ENCODE measurements at places on chromosomes 16 and 17.
A peak's percentile ranks its signal among the peaks of the same experiment; 100 is the strongest.

- no peak for DNase-seq
These were observed 10.2 kb upstream of the MRC2 start for GRCh38 chr17:62616993-62617893.

GRCh38 chr17:35051183-35051578 lies 12.3 kb downstream of the RFFL start:
- no peak for DNase-seq

DNA sequence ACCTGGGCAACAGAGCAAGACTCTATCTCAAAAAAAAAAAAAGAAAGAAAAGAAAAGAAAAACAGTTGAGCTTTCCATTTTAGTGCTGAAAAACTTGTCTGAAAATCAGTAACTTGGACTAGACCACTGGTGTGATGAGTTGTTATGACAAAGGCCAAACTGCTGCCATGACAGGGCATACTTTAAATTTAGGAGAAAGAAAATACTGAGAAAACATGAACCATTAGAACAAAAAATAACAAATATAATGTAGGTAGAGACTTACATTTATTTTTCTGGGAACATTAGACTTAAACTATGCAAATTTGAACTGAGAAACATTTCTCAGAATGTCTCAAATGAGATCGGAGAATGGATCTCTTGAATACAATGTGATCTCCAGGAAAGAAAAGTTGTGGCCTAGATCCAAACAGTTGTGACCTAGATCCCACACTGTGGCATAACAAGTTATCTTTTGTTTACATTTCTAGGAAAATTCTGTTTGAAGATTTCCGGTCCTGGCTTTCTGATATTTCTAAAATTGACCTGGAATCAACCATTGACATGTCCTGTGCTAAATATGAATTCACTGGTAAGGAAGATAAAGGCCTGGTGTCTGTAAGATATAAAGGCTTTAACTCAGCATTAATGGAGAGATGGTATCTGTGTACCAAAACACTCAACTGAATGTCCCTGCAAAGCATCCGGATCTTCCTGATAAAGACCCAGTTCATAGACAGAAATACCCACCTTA lies 10.9 kb downstream of the OGFOD1 start:
- DNase-seq: no peak

GRCh38 chr16:27181019-27181790 lies 22.1 kb upstream of the KDM8 start:
- no peak for DNase-seq

- DNase-seq: peak; percentile 78
These were observed 65.2 kb downstream of the ARSG start for GRCh38 chr17:68356520-68356919.

- DNase-seq: no peak
These were observed 77.2 kb downstream of the FTO start for GRCh38 chr16:53781023-53781605.

GRCh38 chr16:67011274-67011673 lies 17.7 kb upstream of the CBFB start:
- no peak for DNase-seq

GRCh38 chr16:30778549-30779244 lies 8.3 kb downstream of the ZNF629 start:
- DNase-seq: no peak

DNA sequence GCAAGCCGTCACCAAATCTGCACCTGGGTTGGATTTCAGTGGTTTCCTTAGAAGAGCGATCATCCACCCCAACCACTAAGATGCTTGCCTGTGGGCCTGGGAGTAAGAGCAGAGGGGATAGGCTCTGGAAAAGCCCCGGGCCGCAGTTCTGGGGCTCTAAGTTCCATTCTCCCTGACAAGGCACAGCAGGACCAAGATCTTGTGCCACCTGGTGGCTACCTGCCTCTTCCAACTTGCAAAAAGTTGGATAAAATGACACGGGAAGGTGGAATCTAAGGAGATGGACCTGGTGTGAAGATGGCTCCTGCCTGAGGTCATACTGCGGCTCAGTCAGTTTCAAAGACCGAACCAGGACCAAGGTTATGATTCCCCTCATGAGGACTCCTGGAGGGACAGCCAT lies 42.3 kb downstream of the ABCC12 start:
- no peak for DNase-seq

GRCh38 chr16:52002026-52002425 lies 544.9 kb downstream of the TOX3 start:
- no peak for DNase-seq

DNA sequence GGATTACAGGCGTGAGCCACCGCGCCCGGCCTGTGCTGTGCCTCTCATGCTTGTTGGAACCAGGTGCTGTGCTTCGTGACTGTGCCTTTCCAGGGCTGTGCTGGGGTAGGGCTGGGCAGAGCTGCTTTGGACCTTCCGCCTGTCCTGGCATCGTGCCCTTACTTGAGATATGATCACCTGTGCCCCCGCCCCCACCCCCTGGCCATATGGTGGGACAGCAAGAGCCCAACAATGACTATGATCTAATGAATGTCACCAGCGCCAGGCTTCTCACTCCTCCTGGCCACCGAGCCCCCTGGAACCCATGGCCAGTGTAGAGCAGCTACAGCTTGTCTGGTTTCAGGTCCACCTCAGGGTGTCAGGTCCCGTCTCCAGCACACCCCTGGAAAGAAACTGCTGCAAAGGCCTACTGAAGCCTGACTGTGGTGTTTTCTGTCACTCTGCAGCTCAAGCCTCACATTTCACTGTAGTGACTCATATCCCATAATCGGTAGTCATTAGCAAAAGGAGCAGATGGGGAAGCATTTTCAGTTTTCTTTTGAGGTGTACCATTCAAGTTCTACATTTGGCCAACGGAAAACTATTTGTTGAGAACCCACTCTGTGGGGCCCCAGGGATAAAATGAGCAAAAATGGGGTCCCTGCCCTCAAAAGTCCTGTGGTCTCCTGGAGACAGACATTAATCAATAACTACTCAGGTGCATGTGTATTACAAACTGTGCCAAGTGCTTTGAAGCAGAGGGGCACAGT lies 22.1 kb downstream of the FCSK start:
- DNase-seq: peak; percentile 75

DNA sequence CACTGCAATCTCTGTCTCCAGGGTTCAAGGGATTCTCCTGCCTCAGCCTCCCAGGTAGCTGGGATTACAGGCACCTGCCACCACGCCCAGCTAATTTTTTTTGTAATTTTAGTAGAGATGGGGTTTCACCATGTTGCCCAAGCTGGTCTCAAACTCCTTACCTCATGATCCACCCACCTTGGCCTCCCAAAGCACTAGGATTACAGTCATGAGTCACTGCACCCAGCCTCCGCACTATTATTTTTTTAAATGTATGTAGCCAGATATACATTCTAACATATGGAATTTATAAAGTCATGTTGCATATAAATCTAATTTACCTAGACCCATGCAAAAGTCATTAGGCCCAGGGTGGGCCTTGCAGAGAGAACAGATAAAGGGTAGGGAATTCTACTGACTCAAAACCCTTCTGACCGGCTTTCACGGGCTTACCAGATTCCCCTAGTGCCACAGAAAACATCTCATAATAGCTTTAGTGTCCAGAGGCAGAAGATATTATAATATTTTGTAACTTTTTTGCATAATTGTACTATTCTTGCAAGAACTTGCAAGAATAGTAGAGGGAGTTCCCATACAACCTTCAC lies 20.5 kb upstream of the HELZ start:
- DNase-seq: no peak

DNA sequence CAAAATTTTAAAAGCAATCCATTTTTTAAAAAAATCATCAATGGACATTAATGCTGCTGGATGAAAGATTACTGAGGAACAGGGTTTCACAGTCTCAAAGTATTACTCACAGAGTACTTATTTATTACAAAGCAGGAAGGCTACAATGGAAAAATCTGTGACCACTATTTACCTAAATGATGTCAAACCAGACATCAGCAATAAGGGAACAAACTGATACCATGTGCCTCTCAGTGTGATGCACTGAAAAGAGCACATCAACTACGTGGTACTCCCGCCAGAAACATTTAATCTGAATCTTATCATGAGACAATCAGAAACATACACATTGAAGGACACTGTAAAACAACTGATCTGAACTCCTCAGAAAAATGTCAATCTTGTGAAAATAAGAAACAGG lies 124.2 kb downstream of the PARN start:
- no peak for DNase-seq

DNA sequence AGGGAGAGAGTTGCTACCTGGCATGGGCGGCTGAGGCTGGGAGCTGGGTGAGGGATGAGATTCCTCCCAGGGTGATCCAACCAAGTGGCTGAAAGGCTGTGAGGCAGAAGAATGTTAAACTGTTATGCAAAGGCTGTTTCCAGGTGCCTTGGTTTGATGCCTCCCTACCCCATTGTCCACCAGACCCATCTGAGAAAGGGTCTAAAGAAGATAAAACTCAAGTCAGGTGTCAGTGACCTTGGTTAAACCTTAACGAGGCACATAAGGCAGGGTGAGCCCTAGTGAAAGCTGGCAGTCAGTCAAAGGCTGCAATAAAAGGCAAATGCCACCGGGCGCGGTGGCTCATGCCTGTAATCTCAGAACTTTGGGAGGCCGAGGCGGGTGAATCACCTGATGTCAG lies 23.8 kb downstream of the LDHD start:
- no peak for DNase-seq

- no peak for DNase-seq
These were observed 150.0 kb downstream of the NPIPB11 start for GRCh38 chr16:29256501-29256981.

DNA sequence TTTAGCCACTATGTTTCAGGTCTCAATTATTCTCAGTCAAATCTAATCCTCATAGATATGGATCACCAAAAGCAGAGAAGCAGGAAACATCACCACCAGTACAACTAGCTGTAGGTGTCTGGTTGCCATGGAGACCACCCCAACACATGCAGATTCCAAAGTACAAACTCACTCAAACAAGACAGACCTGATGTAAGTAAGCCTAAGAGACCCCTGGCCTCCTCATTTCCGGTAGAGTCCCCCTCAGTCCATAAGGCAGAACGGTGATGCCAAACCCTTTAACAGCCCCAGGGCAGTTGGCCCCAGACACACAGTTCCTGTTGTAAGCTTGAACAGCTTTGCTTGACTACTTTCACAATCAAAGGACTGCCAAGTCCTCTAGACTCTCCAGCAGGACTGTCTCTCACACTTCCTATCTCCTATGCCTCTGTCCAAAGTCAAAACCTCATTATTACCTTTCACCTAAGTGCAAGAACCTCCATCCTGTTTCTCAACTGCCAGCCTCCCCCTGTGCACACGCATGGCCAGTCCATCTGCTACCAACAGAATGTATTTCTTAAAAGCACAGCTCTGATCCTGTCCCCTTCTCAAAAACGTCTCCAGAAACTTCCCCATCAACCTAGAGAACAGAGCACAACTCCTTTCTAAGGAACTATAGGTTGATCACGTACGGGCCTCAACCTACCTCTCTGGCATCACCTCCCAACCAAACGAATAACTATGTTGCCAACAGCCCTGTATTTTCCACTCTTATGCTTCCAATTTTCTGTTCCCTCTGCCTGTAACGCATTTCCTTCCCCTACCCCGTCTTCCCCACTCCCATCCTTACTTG lies 23.9 kb downstream of the SLC39A11 start:
- no peak for DNase-seq

DNA sequence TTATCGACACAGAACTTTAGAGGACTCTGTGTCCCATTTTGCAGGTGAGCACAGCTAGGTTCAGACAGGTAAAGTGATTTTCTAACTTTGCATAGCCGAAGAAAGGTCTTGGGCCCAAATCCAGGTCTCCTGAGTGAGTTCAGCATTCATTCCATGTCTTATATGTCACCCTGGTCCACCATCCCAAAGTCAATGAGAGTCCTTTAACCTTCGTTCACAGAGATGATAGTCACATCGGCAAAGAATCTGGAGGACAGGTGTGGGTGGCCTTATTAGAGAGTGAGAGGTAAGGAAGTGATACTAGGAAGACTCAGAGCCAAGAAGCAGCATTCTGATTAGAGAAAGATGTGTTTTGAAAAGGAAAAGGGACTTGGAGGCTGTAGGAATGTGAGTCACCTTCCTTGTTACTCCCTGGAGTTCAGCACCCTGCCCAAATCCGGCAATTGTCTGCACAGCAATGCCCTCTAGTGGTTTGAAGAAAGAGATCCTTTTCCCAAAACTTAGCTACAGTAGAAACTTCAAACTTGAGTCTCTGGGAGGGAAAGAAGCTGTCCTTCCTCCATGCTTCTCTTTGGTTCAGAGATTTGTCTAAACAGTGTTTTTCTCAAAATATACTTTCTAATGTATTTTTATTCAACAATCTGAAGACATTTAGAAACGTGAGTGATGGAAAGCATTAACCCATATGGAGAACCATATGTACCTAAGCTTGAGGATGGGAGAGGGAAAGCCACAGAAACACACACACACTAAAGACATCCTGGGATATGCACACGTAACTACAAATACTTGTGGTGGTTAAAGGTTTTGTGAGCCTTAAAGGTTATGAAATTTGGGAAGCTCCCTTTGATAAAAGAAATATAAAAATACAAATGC lies 96.4 kb upstream of the SHISA6 start:
- no peak for DNase-seq

GRCh38 chr16:57736419-57737351 lies 1.1 kb downstream of the KATNB1 start:
- DNase-seq: peak; percentile 71

- no peak for DNase-seq
These were observed 17.5 kb downstream of the ANKRD40 start for GRCh38 chr17:50689956-50690886.

- no peak for DNase-seq
These were observed 616 bp downstream of the ACTG1 start for GRCh38 chr17:81511804-81512561.

GRCh38 chr17:49727380-49727779 lies 19.6 kb upstream of the SLC35B1 start:
- DNase-seq: no peak

All from activated CD8-positive, alpha-beta memory T cell treated with anti-CD3 and anti-CD28 coated beads for 24 hours (primary cell).